ENCODE measurements at places on chromosomes 2 and 18. TPM values are rescaled to one million over a fixed set of nuclear protein-coding genes. Genes with fewer than 3 reads are reported as not detected.

Gene ROCK2
- total RNA-seq = 60.7 TPM

Gene KIF1A
- total RNA-seq = 59.3 TPM

Gene TCF7L1
- 12.0 TPM for total RNA-seq

Gene SLC11A1
- total RNA-seq = 9.4 TPM

Gene ACVR1C
- total RNA-seq = 1.0 TPM

Gene TMEM17
- 1.5 TPM for total RNA-seq

Gene MC4R
- total RNA-seq = not detected

Gene AQP12B
- total RNA-seq = not detected
